ENCODE measurements at places on chromosomes 5 and 9.

DNA sequence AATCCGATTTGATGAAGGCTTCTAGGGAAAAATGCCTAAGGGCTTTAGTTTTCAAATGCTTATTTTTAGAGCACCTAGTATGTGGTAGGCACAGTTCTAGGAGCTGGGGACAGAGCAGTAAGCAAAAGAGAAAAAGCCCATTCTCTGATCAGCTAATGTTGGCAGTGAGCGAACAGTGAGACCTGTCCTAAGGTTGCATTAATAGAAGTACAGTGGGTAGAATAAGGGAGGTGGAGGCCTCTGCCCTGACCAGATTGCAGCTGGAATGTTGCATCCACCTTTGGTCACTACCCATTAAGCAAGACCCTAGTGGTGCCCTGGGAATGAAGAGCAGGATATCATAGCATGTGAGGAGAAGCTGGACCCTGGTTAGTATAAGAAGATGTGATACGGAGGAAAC lies 20.1 kb downstream of the IL9 start:
- DNase-seq = no peak

DNA sequence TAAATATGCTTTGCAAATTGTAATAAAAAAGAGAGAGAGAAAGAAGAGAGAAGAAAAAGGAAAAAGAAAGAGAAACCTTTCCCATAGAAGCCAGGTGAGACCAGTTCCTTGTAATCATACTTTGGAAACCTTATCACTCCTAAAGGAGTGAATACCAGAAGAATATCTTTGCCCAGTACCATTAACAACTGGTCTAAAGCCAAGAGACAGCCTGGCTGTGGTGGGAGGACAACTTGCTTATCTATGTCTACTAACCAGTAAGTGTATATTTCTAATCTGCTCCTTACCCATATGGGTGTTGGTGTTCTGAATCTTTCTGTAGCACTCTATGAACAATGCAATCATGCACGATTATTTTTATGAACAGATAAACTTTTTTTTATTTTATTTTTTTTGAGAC lies 10.5 kb upstream of the TXN start:
- no peak for DNase-seq

- DNase-seq = no peak
These were observed 195.4 kb downstream of the MPDZ start for GRCh38 chr9:13083963-13084528.

DNA sequence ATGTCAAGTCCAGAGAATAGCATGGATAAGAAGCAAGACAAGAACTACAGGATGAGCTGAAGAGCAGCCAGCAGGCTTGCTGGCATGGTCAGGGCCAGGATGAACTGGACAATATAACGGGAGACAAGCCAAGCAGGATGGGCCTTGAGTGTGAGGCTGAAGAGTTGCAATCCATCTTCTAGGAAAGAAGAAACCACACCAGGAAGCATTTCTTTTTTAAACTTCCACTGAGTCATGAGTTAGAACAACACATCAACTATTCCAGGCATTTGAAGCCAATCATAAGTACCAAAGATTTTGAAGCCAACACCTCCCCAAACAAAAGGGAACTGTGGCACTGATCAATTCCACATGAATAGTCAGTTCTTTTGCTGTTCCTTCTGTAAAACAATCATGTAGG lies 27.3 kb downstream of the SLC31A2 start:
- no peak for DNase-seq

GRCh38 chr5:67268231-67269021 lies 71.8 kb upstream of the CD180 start:
- no peak for DNase-seq

DNA sequence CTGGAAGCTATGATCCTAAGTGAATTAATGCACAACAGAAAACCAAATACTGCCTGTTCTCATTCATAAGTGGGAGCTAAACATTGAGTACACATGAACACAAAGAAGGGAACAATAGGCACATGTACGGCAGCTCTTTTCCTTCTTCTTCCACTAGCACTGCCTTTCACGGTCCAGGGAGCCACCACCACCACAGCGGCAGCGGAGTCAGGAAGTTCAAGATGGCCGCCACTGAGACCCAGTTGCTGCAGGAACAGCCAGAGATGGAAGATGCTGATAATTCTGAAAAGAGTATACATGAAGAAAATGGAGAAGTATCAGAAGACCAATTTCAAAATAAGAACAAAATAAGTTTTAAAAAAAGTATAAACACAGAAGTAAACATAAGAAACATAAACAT lies 39.5 kb upstream of the TNFSF15 start:
- no peak for DNase-seq

- DNase-seq = no peak
These were observed 38.9 kb upstream of the UGCG start for GRCh38 chr9:111857555-111858211.

- no peak for DNase-seq
These were observed 2.4 kb downstream of the SURF6 start for GRCh38 chr9:133333566-133333965.

- no peak for DNase-seq
These were observed 651 bp downstream of the HRH2 start for GRCh38 chr5:175658299-175659145.

DNA sequence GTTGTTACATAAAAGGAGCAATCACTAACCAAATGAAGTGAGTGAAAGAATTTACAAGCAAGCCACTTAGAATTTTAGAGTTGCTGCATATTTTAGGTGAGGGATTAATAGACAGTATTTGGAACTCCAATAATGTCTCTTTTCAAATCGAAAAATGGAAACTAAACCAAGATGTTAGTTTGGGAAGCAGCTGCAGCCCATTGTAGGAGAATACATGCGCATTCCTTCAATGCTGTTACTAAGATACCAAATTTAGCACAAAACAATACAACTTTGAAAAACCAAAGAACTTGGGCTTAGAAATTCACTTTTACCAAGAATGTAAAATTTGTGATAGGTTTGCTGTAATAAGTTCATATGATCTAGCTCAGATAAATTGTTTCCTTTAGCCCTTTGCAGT lies 411.8 kb upstream of the CDH6 start:
- DNase-seq = no peak

GRCh38 chr9:4263591-4263990 lies 36.3 kb downstream of the GLIS3 start:
- no peak for DNase-seq

DNA sequence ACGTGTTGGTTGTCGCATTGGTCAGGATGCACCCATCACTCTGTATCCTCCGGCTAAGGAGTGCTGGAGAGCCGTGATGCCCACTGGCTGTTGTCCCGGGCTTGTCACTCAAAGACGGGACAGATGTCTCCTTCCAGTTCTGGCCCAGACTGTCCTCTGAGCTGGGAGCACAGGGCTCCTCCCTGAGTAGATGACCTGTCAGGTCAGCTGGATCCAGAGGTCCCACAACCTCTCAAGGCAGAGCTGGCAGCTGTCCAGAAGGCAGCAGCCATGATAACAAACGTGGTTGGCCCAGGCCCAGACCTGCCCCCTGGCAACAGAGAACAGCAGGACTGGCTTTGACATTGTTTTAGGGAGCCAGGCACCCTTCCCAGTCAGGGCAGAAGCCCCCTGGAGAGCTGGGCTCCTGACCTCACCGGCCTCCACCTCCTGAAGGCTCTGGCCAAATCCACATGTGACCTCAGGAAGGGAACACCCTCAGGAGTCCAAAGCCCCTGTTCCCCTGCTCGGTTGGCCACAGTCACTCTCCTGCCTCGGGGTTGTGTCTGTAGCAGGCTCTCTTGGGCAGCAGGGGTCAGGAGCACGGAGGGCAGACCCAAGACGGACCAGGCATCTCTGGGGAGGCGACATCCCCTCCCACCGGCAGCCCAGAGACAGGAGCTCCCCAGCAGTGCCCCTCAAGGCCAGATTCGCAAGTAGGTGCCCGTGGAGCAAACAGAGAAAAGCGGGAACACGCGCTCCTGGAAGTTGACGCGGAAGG lies 10.3 kb downstream of the TRIM7 start:
- DNase-seq = no peak

GRCh38 chr5:160747987-160748386 lies 104.0 kb downstream of the ATP10B start:
- no peak for DNase-seq

DNA sequence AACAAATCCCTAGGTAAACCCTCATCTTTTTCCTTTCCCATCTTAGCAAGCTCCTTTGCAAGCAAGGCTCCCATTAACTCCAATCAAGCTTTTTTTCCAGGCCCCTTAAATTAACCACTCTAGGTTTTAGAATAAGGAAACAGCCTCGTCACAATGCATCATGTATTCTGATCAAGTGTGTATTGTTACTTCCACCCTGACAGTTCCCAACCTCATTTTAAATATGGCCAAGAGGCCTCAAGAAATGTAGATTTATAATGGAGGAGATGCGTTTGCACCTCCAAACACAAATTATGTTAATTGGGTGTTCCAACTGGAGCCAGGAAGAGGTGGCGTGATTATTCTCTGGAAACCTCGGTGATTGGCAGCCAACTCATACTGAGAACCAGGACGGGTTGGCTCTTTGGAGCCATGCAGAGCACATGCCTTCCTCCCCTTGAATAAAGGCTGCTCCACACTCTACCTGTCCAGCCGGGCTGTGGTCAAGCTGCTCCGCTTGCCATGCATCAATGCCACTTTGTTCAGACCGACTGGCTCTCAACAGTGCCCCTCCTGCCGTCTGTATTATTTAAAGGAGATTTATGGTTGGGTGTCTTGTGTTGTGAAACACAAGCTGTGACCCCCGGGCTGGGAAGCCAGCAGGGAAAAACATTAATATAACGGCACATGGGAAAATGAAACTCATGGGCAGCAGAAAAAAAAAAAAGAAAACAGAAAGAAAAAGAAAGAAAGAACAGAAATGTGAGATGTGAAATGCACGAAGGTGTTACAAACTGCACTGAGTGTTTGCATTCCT lies 191.1 kb downstream of the EBF1 start:
- no peak for DNase-seq

- no peak for DNase-seq
These were observed 64.0 kb upstream of the FYB1 start for GRCh38 chr5:39283231-39283818.

GRCh38 chr5:169550227-169550626 lies 33.3 kb upstream of the SPDL1 start:
- no peak for DNase-seq

DNA sequence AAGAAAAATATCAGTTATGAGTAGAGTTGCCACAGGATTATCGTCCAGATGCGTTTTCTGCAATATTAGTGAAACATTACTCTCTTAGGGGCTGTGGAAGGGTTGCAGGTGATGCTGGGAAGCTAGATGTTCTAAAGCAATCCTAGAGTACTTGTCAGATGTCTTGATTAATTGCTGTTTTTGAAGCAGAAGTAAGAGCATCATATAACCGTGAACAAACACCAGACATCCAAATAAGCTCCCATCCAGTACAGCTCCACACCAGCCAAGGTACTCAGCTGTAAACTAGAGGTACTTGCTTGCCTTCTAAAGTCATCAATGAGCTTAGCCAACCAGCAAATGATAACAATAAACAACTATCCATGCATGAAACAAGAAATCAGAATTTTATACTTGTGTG lies 131.1 kb downstream of the ST8SIA4 start:
- no peak for DNase-seq

DNA sequence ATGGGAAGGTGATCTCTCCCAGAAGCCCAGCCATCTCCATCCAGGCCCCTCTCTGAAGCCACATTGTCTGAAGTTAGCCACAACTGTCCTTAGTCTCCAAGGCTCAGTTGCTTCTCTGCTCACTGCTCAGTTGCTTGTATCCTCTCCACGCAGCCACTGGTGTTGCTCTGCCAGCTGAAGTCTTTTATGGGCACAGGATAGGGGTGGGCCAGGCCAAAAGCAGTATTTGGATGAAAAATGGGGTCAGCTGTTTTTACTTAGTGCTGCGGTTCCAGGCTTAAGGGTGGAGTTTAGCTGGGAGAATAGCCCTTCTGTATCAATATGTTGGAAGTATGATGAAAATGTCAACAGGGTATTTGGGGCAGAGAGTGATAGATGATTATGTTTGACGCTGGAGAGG lies 168.8 kb upstream of the PPP1R2B start:
- no peak for DNase-seq

GRCh38 chr9:18499062-18499461 lies 25.1 kb downstream of the ADAMTSL1 start:
- DNase-seq = no peak

- DNase-seq = no peak
These were observed 25.9 kb upstream of the MEGF9 start for GRCh38 chr9:120740132-120740531.

DNA sequence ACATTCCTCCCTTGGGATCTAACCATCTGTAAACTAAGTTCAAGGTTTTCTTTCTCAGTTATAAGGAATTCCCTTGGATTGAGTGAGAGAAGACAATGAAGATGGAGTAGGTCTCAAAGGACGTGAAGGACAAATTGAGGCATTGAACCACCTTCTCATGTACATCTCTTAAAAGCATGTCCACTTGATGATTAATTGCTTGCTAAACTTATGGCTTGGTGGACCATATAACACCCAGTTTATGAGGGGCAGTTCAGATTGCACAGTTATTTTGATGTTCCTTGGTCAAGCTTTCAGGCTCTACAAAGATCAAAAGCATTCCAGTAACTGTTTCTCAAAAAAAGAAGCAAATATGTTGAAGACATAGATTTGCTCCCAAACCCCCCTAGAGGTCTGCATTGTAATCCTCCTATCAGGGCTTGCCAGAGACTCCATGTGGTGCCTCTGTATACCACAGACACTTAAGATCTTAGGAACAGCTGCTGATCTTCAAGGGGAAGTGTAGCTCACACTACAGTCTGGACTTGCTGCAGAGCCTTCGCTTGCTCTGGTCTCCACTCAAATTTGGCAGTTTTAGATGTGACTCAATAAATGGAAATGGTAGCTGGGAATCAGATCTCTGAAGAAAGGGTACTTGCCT lies 56.9 kb upstream of the ALDH1A1 start:
- DNase-seq = no peak
